ENCODE measurements at places on chromosomes 11 and 22.

DNA sequence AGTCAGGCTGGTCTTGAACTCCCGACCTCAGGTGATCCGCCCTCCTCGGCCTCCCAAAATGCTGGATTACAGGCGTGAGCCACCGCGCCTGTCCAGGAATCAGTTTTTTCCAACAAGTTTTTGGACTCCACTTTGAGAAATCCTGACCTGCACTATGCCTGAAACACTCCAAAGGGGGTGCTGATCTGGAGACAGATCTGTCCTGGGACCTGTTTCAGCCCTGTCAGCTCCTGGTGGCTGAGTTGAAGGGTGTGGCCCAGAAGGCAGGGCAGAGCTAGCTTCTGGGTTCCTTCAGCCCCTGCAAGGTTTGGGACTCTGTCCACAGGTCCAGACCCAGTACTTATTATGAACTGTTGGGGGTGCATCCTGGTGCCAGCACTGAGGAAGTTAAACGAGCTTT, 1.2 kb downstream of the DNAJC4 start:
- no peak for DNase-seq

GRCh38 chr11:35377262-35377661, 42.1 kb downstream of the SLC1A2 start:
- no peak for DNase-seq

DNA sequence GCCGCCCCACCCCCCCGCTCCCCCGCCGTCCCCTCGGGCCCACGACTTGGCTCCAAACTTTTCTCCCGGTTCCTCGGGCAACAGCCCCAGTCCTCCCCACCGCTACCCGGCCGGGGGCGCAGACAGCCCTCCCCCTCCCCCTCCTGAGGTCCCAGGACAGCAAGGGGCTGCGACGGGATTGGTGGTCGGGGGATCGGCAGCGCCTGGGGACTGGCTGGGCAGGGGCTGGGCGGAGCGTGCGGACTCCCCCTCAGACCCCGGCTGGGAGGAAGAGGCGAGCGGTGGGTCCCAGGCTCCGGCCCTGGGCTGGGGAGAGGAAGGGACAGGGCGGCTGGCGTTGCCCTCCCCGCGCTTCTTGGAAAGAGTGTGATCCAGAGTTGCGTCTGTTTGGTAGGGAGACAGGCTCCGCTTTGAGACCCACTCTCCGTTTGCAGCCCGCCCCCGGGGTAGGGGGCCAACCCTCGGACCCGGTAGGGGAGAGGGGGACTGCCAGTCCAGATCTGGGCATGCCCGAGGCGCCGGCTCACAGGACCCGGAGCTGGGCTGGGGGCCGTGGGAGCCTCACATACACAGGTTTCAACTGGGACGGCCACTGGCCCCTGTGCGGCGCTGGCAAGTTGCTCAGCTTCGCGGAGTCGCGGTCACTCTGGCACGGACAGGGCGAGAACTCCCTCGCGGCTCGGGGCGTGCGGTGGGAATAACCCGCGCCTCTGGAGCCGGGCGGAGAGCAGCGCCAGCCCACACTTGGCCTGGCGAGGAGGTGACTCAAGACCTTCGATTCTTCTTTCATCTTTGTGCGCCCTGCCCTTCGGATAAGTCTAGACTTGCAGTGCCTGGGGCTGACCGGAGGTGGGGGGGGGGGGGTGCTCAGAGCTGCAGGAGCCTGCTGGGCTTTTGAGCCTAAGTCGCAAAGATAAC, 999 bp downstream of the TSKU start:
- no peak for DNase-seq

DNA sequence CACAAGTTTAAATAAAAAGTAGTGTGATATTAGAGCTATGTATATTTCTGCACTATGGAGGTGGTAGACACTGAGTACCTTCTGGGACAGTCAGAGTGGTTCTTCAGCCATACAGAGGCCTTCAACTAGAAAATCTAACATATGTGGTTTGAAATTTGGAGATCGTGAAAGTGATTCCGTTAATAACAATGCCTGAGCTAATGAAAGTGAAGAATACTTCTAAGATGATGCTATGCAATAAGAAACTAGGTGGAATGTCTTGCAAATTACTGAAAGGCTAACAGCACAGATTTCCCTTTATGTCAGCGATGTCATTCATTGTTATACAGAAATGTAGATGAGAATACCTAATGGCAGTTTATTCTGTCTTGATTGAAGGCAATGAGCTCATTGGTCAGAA, 1984.7 kb upstream of the RAG2 start:
- no peak for DNase-seq

DNA sequence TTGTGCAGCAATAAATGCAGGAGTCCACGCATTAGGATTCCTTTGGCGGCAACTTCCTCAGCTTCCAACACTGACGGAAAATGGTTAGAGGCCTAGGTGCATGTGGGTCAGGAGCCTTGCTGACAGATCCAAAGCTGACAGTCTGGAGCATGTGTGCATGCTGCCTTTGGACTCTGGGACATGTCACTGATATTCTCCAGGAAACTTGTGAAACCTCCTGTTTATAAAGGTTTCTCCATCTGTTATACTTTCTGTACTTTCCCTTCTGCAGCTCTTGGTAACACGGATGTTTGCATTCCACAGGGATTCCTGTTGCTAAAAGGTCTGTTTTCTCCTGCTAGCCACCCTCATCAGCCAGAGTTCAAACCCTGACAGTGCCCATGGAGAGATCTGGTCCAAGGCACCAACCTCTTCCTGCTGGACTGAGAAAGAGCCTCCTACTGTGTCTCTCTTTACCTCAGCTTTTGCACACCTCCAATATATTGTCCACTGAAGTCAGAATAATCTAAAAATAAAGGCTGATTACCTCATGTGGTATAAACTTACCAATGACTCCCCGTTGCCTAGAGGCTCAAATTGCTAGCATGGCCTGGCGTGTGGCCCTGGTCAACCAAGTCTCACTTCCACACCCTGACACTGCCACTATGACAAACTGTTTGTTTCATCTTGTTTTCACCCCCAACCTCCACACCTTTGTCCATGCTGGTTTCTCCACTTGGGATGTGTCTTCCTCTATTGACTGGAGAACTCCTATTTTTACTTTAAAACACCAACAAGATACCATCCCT, 31.1 kb upstream of the LYVE1 start:
- DNase-seq = no peak

- no peak for DNase-seq
These were observed 17.2 kb downstream of the SYNGR1 start for GRCh38 chr22:39367035-39367434.
